ENCODE measurements at places on chromosomes 12 and 14.

GRCh38 chr14:56524971-56525677, 54.5 kb upstream of the TMEM260 start:
- DNase-seq: no peak

DNA sequence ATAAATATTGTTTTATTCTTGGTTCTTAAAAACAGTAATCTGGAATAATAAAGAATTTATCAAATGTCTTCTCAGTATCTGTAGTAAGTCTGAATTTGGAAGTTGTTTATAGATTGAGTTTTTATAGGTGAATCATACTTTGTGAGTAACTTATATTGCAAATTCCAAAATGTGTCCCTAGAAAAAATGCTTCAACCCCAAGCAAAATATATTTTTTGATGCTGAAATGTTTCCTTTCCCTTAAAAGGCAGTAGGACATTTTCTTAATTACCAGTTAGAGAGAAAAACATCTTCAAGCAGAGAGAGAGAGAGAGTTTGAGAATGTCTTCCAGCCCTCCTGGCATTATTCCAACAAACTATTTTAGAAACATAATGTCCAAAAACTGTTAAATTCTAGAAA, 37.9 kb downstream of the PELI2 start:
- DNase-seq: no peak

DNA sequence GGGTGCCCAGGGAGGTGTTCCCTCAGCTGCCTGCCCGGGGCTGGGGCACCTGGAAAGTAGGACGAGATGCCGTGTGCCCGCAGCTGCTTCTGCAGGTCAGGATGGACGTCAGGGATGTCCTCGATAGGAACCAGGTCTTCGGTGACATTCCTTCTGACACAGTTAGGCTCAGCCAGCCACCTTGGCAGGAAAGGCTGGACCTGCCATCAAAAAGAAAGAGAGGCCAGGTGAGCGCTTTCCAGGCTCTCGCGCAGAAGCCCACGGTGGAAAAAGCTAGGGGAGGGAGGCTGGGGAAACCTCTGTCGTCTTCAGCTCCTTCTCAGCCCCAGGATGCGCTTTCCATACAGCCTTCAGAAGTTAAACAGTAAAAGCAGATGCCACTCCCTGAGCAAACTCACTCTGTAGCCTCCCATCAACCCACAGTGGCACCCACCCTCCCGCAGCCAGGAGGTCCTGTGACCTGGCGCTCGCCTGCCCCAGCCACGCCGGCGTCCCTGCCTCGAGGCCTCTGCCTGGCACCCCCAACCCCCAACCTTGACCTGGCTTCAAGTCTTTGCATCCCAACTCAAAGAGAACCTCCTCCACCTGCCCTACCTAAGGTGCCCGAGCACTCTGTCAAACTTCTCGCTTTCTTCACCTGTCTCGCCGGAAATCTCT, 1.3 kb downstream of the DDX51 start:
- DNase-seq: no peak

DNA sequence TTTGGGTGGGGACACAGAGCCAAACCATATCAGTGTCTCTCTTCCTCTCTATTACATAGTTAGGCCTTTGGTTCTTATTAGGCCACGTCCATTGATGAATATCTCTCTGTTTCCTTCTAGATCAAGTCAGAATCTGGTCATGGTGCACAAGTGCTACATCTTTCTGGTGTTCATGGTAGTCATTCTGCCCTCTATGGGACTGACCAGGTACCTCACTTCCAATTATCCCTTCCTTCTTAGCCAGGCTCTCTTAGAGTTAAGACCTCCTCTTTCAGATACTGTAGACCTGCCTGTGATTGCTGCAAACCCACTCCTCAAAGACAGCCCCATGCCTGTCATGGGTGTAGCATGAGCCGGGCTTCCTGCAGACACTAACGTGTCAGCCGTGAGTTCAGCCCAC, 25.2 kb downstream of the NGB start:
- DNase-seq: no peak

- no peak for DNase-seq
Measured at GRCh38 chr12:123991372-123991951, 18.4 kb downstream of the ZNF664 start.

GRCh38 chr12:102301547-102301946, 103.9 kb upstream of the PMCH start:
- no peak for DNase-seq

- DNase-seq: no peak
Measured at GRCh38 chr14:33401311-33401710, 462.6 kb downstream of the NPAS3 start.

DNA sequence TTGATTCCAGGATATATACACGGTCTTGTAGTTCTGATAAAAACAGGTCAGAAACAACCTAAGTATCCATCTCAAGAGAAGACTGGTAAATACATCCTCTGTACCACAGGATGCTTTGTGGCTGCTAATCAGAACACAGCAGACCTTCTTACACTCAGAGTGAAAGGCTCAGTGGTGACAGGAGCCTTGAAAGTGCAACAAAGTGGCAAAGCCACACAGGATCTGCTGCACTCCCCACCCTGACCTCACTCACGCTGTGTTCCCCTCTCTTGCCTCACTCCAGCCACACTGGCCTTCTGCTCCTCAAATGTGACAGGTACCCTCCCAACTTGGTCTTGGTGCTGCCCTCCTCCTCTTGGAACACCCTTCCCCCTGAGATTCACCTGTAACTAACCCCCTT, 98.1 kb upstream of the GRIP1 start:
- peak; percentile 2 for DNase-seq

DNA sequence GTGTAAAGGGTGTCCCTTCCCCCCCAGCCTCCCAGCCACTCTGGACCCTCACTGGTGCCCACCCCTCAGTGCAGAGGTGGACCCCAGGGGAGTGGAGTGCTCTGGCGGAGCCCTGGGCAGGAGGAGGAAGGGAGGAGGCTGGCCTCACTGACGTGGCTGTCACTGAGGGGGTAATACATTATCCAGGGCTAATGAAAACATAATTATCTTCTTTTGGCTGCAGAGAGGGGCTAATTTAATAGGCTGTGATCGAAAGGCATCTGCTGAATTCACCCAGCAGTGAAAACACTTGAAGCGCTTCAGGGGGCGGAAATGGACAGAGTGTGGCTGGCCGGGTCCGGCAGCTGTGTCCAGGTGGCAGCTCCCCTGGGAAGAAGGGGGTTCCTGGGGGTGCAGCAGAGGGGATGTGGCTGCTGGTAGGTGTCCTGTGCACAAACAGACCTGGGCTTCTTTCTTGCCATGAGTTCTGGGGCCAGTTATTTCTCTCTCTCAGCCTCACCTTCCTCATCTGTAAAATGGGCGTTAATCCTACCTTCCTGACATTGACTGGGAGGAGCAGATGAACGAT, 3.7 kb upstream of the NOS1 start:
- DNase-seq: no peak
